ENCODE measurements at places on chromosomes 2 and 18. TPM values are rescaled to one million over a fixed set of nuclear protein-coding genes. Genes with fewer than 3 reads are reported as not detected.

DNA sequence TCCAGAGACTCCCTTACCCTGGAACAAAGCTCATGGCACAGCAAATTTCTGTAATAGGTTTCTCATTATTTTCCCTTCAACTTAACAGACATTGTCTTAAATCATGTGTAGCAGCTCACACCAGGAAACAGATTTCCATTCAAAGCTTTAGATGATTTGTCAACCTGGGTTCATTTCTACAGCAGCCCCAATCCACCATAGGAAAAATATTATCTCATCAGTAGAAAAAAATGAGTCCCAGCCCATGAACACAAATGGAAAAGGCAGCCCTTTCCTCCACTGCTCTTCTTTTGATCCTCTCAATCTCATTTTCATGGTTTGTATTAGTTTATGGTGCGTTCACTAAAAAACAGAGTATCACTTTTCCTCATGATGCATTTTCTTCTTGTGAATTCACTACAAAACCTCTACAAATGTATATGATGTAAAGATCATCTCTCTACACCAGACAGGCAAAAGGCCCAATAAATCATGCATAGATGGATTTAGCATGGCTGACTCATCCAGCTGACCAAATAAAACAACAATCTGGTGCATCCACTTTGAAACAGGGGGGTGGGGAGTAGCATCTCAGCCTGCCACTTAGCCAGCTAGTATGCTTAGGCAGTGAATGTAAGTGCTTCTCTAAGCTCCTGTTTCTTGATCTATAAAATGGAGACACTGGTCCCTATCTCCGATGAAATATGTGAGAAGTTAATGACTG lies 78.6 kb downstream of the SATB2 start:
- no peak for DNase-seq

- DNase-seq = no peak
These were observed 251.5 kb downstream of the GPD2 start for GRCh38 chr2:156687715-156688114.

GRCh38 chr2:180058993-180059392 lies 51.9 kb upstream of the CWC22 start:
- no peak for DNase-seq

DNA sequence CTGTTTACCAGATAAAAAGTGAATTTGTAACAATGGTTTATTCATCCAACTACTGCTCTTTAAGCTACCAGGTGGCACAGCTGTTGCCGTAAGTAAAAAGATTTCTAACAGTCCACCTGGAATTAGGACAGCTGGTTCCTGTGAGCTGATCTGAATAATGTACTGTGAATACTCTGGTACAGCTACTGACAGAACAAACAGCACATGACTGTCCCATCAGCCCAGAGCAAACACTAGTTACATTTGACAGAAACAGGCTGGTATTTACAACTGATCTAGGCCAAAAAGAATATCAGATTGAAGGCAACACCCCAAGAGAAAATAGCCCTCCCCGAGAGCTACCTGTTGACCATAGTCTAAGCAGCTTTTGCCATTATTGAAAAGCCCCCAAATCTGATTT lies 840.4 kb downstream of the CPS1 start:
- no peak for DNase-seq

- DNase-seq = no peak
These were observed 34.4 kb downstream of the MYCN start for GRCh38 chr2:15974565-15975260.

DNA sequence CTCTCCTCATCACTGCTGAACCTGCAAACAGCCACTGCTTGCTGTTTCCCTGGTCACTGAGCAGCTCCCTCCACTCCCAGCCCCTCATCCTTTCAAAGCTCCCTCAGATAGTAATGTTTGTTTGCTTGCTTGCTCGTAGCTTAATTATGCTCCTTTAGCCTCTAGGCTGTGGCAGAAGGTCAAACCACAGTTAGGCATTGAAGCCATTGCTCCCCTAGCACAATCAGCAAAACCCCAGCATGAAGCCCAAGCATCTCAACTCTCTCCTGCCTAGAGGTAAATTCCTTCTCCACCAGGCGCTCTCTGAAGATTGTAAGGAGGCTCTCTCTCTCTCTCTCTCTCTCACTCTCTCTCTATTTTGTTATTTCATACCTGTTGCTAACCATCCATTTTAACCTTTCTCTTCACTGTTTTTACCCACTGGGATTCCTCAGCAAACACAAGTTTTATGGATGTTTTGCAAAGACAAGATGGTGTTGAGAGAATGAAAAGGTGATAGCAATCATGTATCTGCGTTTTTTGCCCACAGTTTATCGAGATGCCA lies 135.9 kb upstream of the HNRNPA3 start:
- no peak for DNase-seq

TMEM163 gene
- polyA plus RNA-seq = not detected

RFTN2 gene
- polyA plus RNA-seq = 18.9 TPM

MRPL53 gene
- polyA plus RNA-seq = 48.9 TPM

CFC1 gene
- not detected for polyA plus RNA-seq

GRCh38 chr2:239300871-239301735 lies 99.7 kb downstream of the HDAC4 start:
- DNase-seq = no peak

- no peak for DNase-seq
These were observed 21.2 kb upstream of the NCKAP5 start for GRCh38 chr2:133589456-133589855.

- no peak for DNase-seq
These were observed 154.2 kb upstream of the KYNU start for GRCh38 chr2:142723236-142723635.

- no peak for DNase-seq
These were observed 22.8 kb upstream of the KIDINS220 start for GRCh38 chr2:8860239-8860638.

TANC1 gene
- 35.8 TPM for polyA plus RNA-seq

DNA sequence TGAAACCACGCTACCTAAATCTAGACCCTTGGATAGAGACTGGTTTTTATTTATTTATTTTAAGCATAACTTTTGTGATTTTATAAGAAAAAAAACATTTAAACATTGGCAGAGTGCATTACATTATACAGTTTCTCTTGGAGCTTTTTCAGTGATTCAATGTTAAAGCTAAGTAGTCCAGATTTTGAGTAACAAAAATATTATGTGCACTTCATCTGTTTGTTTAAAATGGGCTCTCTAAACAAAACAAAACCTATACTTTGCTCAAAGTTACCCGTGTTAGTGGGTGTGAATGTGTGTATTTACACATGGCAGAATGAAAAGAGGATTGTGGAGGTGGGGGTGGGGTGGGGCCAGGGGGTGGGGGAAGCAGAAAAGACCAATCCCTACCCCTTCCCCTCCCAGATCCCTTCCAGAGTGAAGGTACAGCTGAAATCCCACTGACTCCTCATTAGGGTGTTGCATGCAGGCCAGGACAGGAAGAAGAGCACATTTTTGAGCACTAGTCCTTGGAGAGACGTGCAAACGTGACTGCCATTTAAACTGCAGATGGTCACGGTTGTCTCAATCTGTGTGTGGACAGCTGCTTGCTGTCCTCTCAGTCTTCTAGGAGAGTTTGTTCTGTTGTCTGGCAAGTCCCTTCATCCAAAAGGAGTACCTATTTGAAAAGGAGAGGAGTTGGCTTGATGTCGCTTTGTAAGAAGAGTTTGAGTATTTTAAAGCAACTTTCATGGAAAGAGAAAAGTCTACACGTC lies 303.0 kb downstream of the ICOS start:
- DNase-seq = no peak

GRCh38 chr2:198483051-198483450 lies 678.7 kb downstream of the PLCL1 start:
- DNase-seq = no peak

GRCh38 chr2:212076456-212076855 lies 462.1 kb downstream of the ERBB4 start:
- no peak for DNase-seq

GRCh38 chr2:128502638-128503246 lies 184.1 kb upstream of the HS6ST1 start:
- DNase-seq = no peak

MOB1A gene
- polyA plus RNA-seq = 53.7 TPM

TMEM247 gene
- polyA plus RNA-seq = not detected

DSG1 gene
- not detected for polyA plus RNA-seq

EVA1A gene
- 4.9 TPM for polyA plus RNA-seq

DNA sequence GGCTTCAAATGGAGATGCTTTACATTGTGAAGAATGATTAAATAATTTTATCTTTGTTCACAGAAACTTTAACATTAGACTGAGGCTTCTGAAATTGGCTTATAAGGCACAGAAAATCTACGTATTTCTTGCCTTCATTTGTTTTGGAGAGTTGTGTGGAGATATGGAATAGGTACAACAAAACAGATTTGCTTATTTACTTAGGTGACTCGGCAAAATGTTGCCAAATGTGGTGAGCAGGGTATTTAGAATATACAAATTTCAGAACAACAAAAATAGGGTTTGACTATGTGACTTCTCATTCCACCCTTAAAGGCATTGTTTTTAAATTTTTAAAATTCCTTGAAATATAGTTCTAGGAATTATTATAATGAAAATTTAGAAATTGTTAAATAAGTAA lies 134.2 kb downstream of the KCNJ3 start:
- DNase-seq = no peak

DNA sequence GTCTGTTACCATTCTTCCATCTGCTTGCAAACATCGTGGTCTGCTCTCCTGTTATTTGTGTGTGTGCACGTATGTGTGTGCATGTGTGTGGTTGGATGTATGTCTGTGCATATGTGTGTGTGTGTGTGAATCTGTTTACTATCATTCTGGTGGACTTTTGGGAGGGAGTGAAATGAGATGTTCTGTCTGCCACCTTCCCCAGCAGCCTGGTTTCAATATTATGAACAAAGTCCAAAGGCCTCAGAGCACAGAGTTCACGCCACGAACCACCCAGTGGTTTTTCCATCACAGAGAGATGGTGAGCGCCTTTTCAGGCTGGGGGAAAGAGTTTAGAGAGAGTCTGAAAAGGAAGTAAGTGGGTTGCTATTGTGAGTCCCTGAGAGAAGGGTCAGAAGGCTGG lies 67.1 kb upstream of the YWHAQ start:
- no peak for DNase-seq

- DNase-seq = no peak
These were observed 7.6 kb upstream of the KCTD1 start for GRCh38 chr18:26555804-26556553.

DNA sequence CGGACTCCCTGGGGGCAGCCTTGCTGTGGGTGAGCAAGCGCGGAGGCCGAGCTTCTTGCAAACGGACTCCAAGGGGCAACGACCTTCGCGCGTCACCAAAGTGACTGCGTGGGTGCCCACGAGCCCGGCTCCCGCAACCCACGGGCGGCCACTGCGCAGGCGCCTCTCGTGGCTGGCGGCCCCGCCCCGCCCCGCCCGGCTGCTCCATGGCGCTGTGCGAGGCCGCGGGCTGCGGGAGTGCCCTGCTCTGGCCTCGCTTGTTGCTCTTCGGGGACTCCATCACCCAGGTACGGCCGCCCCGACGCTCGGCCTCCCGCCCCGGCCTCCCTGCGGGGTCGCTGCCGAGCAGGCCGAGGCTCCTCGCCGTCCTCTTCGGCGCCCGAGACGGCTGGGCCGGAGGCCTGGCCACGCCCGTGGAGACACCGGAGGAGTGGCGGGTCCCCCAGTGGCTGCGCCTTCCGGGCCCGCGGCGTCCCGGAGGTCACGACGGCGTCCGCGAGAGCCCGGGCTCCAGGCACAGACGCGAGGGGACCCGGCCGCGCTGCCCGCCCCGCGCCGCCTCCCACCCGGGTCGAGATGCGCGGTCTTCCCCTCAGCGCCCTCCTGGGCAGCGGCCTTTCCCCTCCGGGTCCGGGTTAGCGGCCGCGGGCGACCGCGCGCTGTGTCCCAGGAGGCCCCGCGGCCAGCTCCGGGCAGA lies at the start of gene IAH1:
Gene IAH1, plus strand, starts transcription at position 191 of the 697 bp plus-strand sequence. Its CDS starts 16 bp downstream, at position 207.
- DNase-seq = peak; percentile 28

DNA sequence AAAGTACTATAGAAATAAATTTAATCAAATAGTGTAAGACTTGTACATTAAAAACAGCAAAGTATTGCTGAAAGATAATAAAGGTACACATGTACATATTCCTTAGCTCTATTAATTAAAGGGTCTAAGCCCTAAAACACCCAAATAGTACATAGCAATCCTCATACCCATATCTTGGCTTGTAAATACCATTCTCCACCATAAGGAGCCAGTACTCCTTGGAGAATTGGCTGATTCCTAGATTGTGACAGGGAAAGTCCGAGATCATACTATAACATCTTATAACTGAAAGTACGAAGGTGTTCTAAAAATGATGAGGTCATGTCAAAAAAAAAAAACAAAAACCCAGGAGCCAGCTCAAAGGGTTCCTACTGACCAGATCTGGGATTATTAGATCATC lies 614.6 kb downstream of the SUCLG1 start:
- DNase-seq = no peak

- DNase-seq = no peak
These were observed 16.7 kb upstream of the EHBP1 start for GRCh38 chr2:62688771-62689170.

DNA sequence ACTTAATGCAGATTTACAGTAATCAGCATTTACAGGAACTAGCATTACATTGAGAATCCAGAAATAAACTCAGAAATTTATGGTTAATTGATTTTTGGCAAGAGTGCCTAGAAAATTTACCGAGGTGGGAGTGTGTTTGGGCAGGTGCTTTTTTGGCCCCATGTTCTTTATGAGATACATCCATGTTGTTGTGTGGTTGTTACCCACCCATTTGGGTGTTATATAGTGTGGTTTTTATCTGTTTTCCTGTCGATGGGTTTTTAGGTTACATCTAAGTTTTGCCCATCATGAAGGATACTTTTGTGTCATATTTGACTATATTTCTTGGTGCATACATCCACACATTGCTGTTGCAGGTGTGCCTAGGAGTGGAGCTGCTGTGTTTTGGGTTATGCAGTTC lies 82.0 kb downstream of the ATP9B start:
- no peak for DNase-seq

STPG4 gene
- not detected for polyA plus RNA-seq

NYAP2 gene
- polyA plus RNA-seq = 0.35 TPM

Measured in muscle of arm (tissue), 14 donors.